ENCODE measurements at places on chromosomes 1 and 21.

GRCh38 chr1:25774921-25775771 is 24.8 kb upstream of the SELENON start:
- peak; percentile 71 for DNase-seq

DNA sequence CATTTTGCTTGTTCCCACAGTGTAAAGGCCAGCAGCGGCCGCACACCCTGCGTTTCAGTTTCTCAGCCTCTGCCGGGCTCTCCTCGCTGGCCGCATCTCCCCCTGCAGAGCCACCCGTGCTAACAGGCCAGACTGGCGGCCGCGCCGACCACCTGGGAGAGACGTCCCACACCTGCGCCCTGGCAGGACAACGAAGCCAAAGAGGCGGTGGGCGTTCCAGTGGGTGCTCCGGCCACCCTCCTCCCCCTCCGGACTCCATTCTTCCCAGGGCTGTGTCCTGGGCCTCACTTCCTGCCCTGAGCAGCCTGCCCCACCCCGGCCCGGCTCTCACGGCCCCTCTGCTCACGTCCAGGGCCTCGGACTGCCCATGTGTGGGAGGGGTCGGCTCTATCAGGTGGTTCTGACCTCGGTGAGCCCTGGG is 31.9 kb upstream of the SLC19A1 start:
- no peak for DNase-seq

DNA sequence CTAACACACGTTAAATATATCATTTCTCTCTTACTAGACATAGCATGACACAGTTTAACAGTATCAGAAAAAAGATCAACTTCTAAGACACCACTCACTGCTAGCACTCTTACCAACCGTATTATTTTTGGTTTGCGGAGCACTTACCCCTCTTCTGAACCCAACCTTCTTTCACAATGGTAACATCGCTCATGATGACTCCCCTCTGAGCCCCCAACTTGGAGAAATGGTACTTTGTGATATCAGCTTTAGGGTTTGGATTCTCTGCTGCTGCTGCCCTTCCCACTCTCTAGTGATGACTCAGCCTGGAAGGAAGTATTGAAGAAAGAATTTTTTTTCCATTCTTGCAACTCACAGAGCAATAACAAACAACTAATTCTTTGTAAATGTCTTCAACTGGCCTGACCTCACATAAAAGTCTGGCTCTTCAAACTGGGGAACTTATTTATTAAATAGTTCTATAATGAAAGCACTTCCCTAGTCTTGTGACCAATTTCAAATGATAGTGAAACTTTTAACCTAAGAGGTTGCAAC is 7.0 kb downstream of the AKT3 start:
- no peak for DNase-seq

DNA sequence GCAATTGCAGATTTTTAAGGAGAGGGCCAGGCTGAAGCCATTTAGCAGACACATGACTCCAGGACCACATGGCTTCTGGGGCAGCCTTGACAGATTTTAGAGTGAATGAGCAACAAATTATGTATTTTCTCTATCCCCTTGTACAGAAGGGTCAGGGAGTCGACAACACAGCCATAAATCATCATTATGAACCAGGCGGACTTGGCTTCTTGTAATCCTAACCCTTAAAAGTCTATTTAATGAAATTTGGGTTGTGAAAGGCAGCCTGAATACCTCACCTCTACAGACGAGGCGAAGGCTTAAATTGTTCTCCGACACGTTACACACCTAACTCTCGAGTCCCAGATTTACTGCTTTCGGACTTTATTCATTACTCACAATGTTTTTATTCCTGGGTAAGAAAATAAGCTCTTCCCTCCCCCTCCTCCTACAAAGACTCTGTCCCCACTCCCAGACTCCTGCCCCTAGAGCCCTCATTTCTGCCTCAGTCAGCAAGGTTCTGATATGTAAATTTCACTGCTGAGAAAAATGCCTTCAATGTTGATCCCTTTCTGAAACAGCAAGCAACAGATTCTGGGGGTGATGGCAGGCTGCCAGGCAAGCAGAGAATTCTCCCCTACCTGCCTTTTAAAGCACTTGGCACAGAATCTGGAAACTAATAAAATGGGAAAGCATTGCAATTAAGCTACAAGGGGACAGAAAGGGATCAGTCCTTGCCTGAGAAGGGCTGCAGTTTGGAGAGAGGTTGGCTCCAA is 51.6 kb downstream of the PLPP3 start:
- no peak for DNase-seq

DNA sequence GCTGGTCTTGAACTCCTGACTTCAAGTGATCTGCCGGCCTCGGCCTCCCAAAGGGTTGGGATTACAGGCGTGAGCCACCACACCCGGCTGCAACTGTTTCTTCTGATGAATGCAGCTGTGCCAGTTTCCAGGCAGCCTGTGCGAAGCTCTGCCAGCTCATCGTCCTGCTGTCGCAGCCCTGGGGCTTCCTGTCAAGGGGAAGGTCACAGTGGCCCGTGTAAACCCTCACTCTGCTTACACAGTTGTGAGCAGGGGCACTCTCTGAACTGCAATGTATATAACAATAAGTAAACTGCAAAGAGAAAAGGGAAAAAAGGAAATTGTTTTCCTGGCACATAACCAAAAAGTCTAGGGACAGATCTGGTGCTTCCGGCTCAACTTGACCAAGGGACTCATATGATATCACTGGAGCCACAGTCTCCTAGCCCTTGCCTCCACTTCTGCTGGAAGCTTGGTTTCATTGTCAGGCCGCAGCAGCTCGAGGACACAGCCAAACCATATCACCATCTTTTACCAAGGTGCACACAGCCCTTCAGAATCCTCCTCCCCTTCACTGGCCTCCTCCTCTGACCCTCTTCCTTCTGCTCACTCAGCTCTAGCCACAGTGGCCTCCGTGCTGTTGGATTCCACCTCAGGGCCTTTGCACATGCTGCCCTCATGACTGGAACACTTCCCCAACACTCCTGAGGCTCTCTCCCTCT is 22.8 kb upstream of the LBR start:
- no peak for DNase-seq

GRCh38 chr1:89670163-89670562 is 37.2 kb downstream of the LRRC8C start:
- no peak for DNase-seq

GRCh38 chr1:107499139-107499744 is 358.4 kb downstream of the NTNG1 start:
- DNase-seq, result no peak

DNA sequence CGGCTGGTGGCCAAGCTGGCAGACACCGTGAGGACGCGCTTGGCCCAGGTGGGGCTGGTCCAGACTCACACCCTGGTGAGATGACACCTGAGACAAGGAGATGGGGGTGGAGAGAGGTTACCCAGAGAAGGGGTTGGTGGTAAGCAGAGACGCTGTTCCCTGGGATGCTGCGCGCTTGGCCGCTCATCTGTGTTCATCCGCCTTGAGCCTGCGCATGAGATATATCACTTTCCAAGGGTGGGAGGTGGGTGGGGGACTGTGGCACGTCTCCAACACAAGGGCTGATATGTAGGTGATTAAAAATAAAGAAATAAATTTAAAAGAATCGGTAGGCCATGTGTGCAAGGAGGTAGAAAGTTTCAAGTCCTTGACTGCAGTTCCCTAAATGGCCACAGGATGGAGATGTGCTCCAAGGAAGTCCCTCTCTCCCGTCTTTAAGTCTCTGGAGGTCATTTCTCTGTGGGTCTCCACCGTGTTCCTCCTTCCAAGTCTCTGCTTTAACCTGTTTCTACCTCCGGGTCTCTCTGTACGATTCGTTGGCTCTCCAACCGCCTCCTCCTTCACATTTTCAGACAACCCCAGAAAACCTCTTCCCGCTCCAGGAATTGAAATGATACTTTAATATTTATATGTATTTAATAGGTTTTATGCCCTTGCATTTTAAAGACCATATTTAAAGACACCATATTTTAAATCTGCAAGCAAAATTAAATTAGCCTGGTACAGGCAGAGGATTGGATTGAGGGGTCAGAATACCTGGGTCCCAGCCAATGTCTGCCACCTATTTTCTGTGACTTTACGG is 4.5 kb downstream of the TTC24 start:
- DNase-seq, result peak; percentile 44

DNA sequence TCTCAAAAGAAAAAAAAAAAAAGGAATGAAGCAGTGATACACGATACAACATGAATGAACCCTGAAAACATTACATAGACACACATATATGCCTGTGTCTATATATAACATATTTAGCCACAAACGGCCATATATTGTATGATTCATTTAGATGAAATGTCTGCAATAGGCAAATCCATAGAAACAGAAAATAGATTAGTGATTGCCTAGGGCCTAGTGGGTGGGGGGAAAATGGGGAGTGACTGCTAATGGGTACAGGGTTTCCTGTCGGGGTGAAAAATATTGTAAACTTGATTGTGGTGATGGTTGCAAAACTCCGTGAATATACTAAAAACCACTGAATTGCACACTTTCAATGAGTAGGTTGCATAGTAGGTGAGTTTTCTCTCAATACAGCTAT is 6.0 kb upstream of the H6PD start:
- no peak for DNase-seq

DNA sequence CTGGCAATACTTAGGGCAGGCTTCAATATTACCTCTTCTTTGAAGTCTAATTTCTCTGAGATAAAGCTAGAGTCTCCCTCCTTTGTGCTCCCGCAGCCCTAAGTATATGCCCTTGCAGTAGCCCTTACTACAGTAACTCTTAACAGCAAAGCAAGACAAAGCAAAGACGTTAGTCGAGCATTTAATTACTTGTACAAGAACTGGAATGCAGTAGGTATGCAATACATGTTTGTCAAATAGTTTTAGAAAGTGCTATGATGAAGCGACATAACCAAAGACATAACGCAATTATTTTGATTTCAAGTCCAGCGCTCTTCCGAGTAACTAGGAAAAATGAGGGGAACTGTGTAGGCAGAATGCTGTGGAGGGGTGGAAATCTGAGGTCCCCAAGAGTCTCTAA is 1.6 kb downstream of the P3H1 start:
- DNase-seq, result no peak

- DNase-seq, result no peak
Measured at GRCh38 chr1:151003180-151003579, 3.5 kb downstream of the MINDY1 start.

- DNase-seq, result no peak
Measured at GRCh38 chr1:163085904-163086268, 16.7 kb downstream of the RGS4 start.

- no peak for DNase-seq
Measured at GRCh38 chr1:37793773-37794371, at the start of gene MANEAL. Gene MANEAL, plus strand, starts transcription at chr1:37793847. Its CDS starts 336 bp downstream, at chr1:37794183.

DNA sequence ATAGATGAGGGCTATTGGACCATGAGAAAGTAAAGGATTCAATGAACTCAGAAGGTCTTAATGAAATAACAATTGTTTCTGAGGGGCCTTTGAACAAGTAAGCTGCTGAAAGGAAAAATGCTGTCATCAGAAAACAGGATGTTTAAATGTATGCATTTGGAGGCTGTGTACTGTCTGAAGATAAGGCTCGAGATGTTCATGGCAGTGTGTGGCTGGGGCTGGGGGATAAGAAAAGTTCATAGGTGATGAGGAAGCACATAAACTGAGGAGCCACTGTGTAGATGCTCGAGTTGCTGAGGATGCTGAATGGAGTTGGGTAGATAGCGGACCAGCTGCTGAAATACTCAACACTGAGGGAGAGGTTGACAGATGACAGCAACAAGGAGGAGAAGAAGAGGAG is 17.8 kb downstream of the THEM4 start:
- no peak for DNase-seq

GRCh38 chr21:46066591-46067331 is 31.2 kb upstream of the COL6A2 start:
- no peak for DNase-seq

- no peak for DNase-seq
Measured at GRCh38 chr1:45038661-45039364, 26.8 kb downstream of the UROD start.

DNA sequence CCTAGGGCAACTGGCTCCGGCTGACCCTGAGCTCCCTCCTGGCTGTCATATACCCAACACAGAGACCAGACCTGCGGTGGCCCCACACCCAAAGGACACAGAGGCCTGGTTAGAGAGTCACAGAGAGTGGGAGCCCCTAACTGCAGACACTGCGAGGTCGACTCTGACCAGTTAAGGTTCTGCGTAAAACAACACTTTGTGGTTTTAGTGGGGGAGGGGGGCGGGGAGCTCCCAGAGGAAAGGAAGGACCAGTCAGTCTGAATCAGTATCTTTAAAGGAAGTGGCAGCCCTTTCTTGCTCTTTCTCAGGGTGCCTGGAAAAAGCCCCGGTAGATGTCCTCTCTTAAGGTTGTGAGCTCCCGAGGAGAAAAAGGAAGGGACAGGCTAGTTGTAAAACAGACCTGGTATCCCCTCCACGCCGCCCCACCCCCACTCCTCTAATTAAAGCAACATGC is 2.4 kb downstream of the SSBP3 start:
- DNase-seq, result no peak

DNA sequence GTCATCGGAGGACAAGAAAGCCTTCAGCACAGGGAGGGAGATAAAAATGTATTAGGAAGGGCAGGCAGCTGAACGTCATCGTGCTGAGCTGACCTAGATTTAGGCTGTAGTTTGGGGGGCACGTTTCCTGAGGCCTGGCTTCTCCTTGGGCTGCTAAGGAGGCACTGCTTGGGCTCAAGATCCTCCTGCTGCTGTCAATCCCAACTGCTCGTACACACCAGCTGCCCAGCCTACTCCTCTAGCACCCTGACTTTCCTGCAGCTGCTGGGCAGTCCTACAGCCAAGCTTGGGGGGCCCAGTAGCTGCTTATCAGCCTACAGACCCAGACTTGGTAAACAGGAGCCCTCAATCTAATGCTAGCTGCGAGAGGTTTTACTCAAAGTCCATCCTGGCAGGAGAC is 6.2 kb downstream of the TMEM35B start:
- DNase-seq, result no peak

DNA sequence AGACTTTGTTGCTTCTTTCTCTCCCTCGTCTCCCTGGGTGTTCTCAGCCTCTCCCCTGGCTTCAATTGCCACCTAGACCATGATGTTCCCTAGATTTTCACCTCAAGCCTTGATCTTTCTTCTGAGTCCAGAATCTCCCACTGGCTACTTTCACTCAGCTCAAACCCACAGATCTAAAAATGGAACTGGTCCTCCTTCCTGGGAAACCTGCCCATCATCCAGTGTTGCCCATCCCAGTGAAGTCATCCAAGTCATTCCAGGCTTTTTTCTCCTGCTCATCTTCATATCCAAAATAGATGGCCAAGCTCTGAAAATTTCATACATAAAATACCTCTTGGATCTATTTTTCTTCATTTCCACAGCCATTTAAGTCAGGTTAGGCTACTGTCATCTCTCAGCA is 347.4 kb downstream of the KCNH1 start:
- no peak for DNase-seq

- no peak for DNase-seq
Measured at GRCh38 chr1:16137890-16138467, 17.9 kb downstream of the EPHA2 start.

DNA sequence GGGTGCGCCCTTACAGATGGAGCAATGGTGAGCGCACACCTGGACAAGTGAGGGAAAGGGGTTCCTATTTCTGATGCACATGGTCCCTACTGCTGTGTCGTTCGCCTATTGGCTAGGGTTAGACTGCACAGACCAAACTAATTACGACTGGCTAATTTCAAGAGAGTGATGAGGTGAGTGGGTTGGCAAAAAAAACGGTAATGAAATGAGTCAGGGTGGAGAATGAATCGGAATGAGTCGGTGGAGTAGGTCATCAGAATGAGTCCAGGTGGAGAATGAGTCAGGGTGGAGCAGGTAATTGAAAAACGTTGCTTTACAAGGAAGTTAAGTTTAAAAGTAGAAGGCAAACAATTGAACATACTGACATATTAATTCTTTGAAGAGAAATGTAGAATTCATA is 79.8 kb downstream of the WDR4 start:
- no peak for DNase-seq

- no peak for DNase-seq
Measured at GRCh38 chr21:28230559-28230958, 762.1 kb downstream of the LTN1 start.

- DNase-seq, result no peak
Measured at GRCh38 chr1:185279571-185279970, 37.5 kb downstream of the IVNS1ABP start.

Data from stimulated activated CD4-positive, alpha-beta T cell treated with anti-CD3 and anti-CD28 coated beads, TNF-alpha, amount 100 ng/mL, for 1 hour (primary cell).